ENCODE measurements at places on chromosomes 6 and 20.

GRCh38 chr20:23820493-23820892 lies 6.0 kb downstream of the CST2 start:
- no peak for DNase-seq

DNA sequence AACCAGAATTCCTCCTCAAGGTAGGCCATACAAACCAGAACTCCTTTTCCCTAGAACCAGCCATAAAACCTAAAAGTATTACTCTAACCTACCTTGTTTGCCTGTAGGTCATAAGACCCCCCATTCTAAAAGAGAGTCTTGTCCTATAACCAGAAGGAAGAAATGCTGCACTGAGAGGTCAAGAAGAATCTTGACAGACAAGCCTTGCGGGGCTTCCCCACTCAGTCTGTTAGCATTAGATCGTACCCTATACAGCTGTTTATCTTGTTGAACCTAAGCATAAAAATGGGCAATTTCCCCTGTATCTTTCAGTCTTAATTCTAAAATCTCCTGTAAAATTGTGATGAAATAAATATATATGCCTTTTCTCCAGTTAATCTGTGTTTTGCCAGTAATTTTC lies 52.3 kb upstream of the HFE start:
- no peak for DNase-seq

DNA sequence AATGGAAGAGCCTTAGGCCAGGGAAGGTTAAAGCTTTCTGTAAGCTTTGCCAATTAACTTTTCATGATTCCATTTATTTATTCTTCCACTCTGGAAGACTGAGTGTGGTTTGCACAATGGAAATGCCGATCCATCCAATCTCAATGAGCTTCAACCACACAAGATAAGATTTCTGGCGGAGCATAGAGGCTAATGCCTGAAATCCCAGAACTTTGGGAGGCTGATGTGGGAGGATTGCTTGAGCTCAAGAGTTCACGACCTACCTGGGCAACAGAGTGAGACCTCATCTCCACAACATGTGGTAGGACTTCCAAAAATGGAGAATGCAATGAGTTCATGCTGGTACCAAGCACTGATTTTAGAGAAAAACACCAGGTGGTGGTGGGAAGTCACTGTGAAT lies 6.2 kb downstream of the ENPP1 start:
- no peak for DNase-seq

GRCh38 chr6:5072440-5072839 lies 12.7 kb upstream of the PPP1R3G start:
- no peak for DNase-seq
